ENCODE measurements at places on chromosomes 11 and 22. TPM values are rescaled to one million over a fixed set of nuclear protein-coding genes. Genes with fewer than 3 reads are reported as not detected.

DNA sequence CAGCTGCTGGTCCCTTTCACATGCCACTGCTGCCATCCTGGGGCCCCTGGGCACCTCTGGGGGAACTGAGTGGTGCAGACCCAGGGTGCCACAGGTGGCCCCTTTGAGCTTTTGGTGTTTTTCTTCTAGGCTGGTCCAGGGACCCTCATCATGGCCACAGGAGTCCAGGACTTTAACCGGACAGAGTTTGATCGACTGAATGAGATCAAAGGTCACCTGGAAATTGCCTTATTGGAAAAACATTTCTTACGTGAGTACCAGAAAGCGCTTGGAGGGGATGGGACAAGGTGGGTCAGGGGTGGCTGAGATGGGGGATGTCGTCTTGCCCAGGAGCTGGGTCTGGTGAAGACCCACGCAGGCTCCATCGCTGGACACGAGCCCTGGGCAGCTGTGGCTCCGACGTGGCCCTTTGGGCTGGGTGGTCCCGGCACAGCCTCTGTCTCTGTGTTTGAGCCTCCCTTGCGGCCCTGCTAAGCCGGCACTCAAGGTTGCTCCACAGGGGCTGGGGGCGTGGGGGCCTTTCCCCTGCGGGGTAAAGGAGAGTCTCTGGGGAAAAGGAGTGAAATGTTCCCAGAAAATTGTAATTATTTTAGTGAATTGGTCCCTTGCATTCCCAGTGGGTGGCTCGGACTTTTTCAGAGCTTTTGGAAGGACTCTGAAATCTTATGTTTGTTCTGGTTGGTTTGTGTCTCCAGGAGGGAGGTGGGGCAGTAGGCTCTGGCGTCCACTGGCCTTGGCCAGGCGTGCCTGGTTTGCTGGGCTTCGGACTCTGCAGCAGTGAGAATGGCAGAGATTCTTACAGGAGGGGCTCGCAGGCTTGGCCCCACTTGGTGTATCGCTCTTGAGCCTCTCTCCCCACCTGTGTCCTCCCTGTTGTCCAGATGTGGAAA lies 17.8 kb downstream of the GRAMD4 start:
- H3K27ac ChIP-seq: no peak overlapping the region
- H3K27me3 ChIP-seq: no peaks in the 10 kb centered on the region
- no peaks in the 10 kb centered on the region for H3K36me3 ChIP-seq
- no peak for DNase-seq

DNA sequence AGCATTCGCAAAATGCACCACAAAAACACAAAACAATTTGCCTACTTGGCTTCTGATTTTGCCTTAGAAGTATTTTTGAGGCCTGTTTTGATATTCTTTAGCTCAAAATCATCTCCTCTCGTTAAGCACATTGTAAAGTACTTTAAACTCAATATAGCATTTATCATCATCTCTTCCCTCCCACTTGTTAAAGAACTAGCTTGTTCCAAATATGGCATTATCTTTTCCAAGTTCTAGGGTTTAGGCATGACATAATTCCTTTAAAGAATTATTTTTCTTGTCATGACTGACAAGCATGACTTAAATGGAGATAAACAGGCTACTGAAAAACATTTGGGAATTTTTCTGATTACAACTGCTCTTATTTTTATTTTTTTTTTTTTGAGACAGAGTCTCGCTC lies 21.3 kb downstream of the CELF1 start:
- no peaks in the 10 kb centered on the region for H3K4me1 ChIP-seq
- H3K36me3 ChIP-seq: no peaks in the 10 kb centered on the region
- no peak overlapping the region for H3K4me3 ChIP-seq
- no peaks in the 10 kb centered on the region for H3K27me3 ChIP-seq
- no peak for DNase-seq
- no peak overlapping the region for H3K27ac ChIP-seq

GRCh38 chr11:122733318-122733717 lies 77.8 kb downstream of the UBASH3B start:
- no peaks in the 10 kb centered on the region for H3K36me3 ChIP-seq
- H3K4me1 ChIP-seq: peaks cover 55% of the 10 kb centered on the region
- no peak overlapping the region for H3K27ac ChIP-seq
- no peaks in the 10 kb centered on the region for H3K27me3 ChIP-seq

DNA sequence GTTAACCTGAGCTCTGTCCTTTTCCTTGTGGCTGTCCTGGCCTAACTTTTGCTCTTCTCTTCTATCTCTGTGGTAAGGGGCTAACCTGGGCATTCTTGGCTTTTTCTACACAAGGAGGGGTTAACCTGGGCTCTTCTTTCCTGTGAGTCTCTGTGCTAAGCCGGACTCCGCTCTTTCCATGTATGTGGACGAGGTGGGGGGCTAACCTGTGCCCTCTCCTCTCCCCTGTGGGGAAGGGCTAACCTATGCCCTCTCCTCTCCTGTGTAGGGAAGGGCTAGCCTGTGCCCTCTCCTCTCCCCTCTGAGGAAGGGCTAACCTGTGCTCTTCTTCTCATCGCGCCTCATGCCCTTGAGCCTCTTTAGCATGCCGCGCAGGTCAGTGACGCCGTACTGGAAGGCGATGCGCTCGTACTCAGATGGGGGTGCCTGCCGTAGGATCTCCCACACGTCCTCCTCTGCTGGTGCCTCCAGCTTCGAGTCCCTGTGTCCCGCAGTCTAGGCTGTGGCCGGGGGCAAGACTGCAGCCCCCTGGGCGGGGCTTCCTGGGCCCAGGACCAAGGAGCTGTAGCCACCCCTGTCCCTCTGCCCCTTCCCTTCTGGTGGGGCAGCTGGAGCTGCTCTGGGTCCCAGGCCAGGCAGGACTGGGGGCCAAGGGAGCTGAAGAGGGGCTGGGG lies 6.5 kb downstream of the MYBPC3 start:
- H3K4me3 ChIP-seq: no peak overlapping the region
- no peak overlapping the region for H3K27ac ChIP-seq
- no peaks in the 10 kb centered on the region for H3K36me3 ChIP-seq

DNA sequence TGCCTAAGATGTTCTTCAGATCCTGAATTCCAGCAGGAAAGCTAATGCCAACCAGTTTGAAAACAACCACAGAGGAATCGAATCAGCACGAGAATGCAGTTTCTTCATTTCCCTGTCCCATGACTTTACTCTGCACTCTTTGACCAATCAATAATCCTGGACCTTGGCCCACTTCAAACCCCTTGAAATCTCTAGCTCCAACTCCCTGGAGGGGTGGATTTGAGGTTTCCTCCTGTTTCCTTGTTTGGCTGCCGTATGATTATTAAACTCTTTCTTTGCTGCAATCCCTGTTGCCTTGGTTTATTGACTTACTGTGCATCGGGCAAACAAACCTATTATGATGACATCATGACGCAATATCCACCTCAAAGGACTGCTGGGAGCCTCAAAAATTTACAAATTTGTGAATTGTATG lies 109.3 kb downstream of the FBXO7 start:
- DNase-seq: no peak
- no peak overlapping the region for H3K4me3 ChIP-seq
- no peaks in the 10 kb centered on the region for H3K4me1 ChIP-seq
- no peaks in the 10 kb centered on the region for H3K27me3 ChIP-seq

DNA sequence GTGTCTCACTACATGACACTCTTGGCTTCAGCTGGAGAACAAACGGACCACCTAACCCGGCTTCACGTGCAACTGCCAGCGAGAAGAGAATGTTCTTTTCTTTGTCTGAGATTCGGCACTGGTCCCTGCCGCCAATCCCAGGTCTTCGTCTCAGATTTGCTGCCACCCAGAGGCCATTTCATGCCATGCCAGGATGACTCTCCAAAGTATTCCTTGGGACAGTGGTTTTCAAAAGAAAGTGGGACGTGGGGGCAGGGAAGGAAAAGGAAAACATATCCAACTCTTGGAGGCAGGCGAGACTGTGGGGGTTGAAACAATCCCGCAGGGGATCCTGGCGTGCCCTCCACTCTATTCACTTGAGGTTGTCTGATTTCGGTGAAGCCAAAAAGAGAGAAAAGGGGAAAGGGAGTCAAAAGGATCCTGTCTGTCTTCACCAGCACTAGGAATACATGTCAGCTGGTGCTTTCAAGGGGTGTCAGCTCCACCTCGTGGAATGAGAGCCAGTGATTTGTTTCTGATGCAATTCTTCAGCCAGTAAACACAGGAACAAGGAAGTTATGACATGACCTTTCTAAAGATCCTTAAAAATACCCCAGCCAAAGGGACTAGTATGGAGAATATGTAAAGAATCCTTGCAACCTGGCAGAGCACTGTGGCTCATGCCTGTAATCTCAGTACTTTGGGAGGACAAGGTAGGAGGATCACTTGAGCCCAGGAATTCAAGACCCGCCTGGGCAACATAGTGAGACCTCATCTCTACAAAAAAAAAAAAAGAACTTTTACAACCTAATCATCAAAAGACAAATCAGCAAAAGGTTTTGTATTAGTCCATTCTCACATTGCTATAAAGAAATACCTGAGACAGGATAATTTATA lies 41.0 kb upstream of the APLNR start:
- H3K4me3 ChIP-seq: no peak overlapping the region
- no peaks in the 10 kb centered on the region for H3K27me3 ChIP-seq
- no peaks in the 10 kb centered on the region for H3K36me3 ChIP-seq

DNA sequence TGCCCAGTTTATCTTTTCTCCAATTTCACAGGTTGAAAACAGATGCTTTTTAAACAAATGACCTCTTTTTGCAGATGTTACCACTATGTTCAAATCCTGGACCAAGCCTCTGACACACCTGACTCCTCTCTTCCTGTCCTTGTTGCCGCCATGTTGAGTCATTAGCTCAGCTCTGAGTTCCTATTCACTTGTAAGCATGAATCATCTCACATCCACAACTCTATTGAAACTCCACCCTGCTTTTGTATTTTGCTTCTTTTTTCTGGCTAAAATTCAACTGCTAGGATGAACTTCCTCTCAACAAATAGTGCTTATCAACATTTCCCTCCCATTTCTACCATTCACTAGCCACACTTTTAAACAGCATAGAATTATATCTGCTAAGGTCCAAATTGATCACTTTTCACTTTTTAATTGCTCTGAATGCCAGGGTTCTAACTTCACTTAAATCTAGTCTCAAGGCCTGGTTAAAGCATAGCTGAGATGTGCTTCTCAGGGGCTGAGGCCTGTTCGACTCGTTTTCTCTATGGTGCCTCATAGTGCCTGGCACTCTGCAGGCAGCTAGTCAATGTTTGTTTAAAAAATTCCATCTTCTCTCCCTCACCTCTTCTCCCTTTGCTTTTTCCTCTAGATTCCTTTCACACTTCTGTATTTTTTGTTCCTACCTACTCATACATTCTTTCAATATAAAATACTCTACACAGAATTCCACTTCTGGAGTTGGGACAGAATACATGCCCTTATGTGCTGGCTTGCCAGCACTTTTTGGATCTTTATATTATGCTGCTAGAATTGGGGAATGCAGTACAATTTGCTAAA lies 3.9 kb downstream of the JOSD1 start:
- peaks cover 34% of the 10 kb centered on the region for H3K4me1 ChIP-seq
- H3K36me3 ChIP-seq: peaks cover 8% of the 10 kb centered on the region
- H3K27ac ChIP-seq: peak overlapping the region; percentile 47
- H3K27me3 ChIP-seq: no peaks in the 10 kb centered on the region
- DNase-seq: no peak

DNA sequence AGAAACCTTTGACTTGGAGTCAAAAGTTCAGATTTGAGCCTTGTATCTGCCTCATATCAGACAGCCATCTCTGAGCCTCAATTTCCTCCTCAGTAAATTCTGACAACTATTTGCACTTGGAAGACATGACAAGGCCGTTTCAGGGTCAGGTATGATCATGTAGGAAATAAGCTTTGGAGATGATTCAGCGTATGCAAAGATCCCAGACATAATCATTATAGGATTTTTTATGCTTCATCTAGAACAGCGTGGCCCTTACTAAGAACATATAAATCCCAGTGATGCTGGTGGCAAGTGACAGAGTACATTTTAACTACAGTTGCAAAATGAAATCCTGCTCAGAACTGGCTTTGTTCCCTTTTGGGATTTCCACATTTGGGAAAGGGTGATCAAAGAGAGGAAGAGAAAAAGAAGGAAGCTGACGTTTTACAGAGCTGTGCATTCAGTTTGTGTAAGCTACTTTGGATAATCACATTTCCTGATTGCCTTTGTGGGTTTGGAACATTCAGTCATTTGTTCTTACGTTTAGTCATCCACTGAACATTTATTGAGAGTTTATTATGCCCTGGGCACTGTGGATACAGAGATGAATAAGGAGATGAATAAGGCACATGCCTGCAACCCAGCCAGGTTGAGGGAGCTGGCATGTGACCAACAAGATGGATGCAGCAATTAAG lies 81.9 kb upstream of the HEPHL1 start:
- H3K4me1 ChIP-seq: no peaks in the 10 kb centered on the region
- H3K27me3 ChIP-seq: no peaks in the 10 kb centered on the region
- DNase-seq: no peak
- H3K27ac ChIP-seq: no peak overlapping the region
- no peaks in the 10 kb centered on the region for H3K36me3 ChIP-seq

DNA sequence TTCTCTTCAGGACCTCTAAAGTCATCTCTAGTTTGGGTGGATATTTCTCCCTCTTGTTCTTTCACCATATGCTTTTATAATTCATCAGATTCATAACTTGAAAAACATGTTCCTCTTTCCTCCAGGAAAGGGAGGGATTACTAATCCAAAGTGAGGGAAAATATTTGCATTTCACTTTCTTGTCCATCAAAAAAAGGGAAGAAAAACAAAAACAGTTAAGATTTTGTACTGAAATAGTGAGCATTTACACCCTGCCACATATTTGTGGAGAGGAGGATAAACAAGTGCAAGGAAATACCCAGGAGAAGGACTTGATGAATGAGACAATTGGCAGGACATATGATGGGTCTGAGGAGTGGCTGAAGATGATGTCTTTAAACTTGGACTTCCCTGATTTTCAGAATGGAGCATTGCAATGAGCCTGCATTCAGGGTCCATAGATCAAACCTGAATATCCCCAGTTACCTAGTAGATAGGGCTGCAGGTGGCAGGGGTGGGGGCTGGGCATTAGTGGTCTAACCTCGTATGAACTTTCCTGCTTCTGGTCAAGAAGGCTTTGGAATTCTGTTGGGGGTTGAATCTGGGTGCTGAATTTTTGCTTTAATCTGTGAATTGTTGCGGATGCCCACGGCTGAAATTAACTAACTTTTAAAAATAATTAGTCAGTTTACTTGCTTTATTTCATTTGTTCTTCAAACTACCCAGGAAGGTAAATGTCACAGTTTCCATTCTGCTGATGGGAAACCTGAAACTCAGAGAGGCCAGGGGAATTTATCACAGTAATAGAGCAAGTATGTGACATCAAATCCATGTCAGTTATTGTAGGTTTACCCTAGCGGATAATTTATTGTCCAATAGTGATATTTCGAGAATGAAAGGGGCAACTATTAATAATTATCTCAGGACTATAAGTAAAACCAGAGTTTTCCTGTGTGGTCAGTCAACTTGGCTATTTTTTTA lies 36.9 kb upstream of the TMEM123 start:
- no peaks in the 10 kb centered on the region for H3K36me3 ChIP-seq
- no peak overlapping the region for H3K4me3 ChIP-seq
- no peak overlapping the region for H3K27ac ChIP-seq
- H3K4me1 ChIP-seq: no peaks in the 10 kb centered on the region

- H3K27ac ChIP-seq: no peak overlapping the region
- H3K4me3 ChIP-seq: no peak overlapping the region
- no peaks in the 10 kb centered on the region for H3K36me3 ChIP-seq
- no peaks in the 10 kb centered on the region for H3K4me1 ChIP-seq
- no peak for DNase-seq
Measured at GRCh38 chr11:76723142-76723541, 52.6 kb upstream of the LRRC32 start.

The MUC5AC gene
- total RNA-seq: not detected

Data from naive thymus-derived CD4-positive, alpha-beta T cell (primary cell).